CD4-positive, alpha-beta T cell treated with Interleukin-15 for 4 hours (primary cell): ENCODE measurements at places on chromosomes 2 and 18.

DNA sequence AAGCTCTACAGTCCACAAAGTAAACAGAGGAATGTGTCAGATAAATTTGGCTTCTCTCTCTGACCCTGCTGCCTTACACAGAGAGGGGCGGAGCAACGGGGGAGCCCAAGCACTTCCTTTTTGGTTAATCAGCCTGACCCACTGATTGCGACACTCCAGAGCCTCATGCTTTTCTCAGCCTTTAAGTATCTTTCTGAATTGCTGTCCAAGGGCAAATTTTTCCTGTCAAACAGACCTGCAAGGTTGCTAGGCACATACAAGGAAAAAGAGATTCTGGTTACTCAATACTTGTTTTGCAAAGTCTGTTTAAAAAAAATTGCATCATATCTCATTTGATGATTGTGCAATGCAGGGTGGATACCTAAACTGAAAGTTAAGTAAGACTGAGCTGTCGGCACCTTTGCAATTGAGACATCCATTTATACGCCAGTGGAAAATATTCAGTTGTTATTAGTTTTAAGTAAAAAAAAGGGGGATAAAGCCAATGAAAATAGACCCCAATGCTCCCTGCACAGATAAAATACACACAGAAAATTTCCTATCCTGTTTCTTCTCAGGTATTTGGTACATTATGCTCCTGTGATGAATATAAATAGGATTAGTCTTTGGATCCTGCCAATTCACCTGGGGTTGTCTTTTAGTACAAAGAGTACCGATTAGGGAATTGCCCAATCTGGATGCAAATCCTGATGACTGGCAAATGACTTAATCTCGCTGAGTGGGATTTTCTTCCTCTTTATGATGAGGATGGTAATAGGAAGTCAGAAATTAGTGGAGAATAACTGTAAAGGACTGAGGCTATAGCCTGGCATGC, 260.2 kb upstream of the TRIB2 start:
- peak; percentile 57 for DNase-seq

GRCh38 chr2:24330161-24330560, 30.2 kb downstream of the ITSN2 start:
- no peak for DNase-seq

- no peak for DNase-seq
Observed at GRCh38 chr18:59660786-59661743, 36.2 kb downstream of the CCBE1 start.

DNA sequence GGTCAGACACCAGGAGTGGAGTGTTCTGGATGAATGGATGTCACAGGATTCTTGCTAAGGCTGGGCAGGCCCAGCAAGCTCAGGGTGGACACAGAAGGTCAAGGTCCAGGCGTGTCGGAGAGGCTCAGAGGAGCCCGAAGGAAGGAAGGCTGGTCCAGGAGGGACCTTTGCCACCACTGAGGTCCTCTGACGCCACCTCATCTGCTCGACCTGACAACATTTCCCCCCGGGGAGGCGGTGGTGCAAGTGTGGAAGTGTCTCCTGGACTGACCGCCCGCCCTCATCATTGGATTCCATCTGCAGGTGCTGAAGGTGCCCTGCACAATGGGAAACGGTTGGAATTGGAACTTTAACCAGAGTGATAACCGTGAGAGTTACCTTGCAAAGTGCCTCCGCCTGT, 124.6 kb downstream of the RTP5 start:
- DNase-seq: no peak

- no peak for DNase-seq
Observed at GRCh38 chr2:42138163-42139015, 30.8 kb upstream of the EML4 start.

DNA sequence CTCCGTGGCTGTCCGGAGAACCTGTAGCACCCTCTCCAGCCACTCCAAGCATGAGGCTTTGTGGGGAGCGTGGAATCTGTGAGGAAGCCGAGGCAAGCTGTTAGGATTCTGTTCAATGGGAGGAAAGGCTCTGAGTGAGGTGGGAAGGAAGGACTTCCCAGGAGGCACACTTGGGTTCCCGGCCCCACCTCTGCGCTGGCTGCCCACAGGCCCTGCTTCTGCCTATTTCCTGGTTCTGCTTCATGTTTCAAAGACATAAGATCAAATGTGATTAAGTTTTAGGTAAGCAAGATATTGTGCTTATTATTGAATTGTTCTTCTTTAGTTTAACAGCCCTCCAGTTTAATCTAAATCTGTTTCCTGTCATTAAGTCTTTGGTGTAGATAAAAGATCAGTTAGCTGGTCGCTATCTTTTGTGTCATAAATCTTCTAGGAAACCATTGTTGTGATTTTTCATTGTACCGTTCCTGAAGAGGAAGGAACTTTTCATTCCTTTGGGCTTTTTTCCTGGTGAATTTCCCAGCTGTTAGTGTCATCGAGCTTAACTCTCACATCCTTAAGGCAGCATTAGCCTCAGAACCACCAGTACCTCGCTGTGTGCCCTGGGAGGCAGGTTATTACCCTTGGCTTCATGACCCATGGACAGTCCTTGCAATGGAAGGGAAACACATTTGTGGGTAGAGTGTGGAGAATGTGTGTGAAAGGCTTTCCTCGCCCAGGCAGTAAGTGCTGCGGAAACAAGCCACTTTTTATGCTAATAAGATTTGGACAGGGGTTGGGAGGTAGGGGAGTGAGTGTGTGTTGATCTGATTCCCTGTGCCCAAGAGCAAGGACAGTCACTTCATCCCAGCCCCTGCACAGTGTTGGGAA, 61.9 kb upstream of the ALPP start:
- no peak for DNase-seq

DNA sequence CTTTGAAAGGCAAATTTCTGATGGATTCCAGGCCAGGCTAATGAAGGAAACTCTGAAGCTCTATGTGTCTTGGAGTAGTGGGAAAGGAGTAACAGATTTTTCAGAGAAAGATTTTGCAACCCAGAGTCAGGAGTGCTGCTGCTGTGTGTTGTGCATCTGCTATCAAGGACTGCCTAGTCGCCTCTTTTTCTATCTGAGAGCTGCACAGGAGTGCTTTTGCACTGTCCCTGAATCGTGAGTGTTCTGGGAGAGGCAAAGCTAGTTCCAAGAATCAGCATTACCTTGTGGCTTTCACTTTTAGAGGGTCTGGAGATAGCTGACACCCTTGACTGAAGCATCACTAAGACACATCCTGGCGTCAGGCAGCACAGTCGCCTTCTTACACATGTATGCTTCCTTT, 336.4 kb downstream of the PARD3B start:
- DNase-seq: peak; percentile 51

DNA sequence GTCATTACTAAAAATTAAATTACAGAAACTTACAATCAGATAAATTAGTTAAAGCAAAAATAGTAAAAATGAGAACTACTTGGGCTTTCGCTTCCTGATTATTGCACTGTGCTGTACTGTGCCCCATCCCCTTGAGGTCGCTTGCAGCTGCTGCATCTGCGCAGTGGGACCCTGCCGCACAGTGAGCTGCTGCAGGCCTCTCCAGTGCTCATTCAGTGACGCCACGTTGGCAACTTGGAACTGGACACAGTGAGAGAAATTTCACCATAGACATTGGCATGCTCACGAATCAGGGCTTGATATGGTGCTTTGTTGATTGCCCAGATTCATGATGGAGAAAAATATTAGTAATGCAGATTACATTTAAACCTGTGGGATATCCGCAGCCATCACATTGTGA, 290.8 kb upstream of the MYT1L start:
- DNase-seq: no peak

DNA sequence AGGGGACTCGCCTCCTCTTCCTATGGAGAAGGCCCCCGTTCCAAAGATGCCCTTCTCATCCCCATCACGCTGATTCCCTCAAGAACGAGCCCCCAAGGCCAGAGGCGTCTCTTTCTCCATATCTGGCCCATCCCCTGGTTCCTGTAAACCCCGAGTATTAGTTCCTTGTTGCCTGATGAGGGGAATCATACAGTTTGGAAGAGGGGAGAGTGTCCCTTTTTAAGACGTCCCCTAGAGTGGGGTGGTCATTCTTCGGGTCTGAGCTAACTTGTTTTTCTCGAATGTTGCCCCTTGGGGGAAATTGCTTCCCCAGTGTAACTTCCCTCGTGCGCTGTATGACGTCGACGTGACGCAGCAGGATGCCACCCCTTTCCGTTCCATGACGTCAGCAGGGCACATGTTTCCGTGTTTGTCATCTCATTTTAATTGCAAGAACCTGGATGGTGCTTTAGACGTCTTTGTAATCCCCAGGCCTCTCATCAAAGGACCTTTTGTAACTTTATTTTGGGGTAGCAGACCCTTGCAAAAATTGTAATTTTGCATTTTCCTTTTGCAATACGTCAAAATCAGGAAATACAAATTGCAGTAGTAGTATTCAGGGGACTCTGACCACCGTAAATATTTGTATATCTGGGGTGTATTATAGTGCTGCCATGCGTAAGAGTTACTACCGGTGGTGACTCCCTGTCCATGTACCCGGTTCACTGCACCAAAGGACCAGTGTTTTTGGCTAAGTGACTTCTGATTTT, 569 bp downstream of the BABAM2 start:
- DNase-seq: peak; percentile 77

- no peak for DNase-seq
Observed at GRCh38 chr2:62343636-62344337, 147.9 kb downstream of the B3GNT2 start.

DNA sequence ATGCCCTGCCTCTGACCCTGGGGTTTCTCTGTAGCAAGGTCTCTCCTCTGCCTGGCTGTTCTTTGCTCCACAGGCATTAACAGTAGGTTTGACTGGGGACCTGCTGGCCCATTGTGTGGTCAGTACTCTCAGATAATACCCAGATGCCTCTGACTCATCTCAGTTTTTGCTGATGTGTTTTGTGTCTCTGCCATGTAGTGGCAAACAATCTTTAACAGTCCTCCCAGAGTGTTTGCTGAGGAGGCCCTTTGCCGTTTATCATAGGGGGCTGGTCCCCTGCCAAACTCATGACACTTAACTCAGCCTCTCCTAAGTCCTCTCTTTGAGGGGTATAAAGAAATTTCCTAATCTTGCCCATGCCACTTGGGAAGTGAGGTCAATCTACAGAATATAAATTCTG, 793.7 kb upstream of the FANCL start:
- DNase-seq: no peak

- DNase-seq: no peak
Observed at GRCh38 chr2:137772451-137772850, 191.8 kb upstream of the HNMT start.

DNA sequence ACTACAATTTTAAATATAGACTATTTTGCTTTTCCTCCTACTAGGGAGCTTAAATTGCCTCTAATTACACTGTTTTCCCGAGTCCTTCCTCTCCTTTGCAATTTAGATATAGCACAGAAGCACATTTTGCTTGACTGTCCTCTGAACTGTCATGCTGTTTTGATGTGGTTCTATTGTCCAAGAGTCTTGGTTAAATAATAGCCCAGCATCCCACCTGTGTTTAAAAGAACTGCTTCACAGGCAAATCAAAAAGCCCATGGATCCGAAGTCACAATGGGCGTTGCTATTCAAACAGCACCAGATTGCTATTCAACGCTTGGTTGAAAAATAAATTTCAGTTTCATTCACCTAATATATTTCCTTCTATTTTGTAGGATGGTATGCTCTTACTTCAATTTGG, 22.3 kb upstream of the ACTR3 start:
- no peak for DNase-seq

GRCh38 chr18:52227536-52227935, 112.5 kb upstream of the DCC start:
- no peak for DNase-seq

GRCh38 chr2:206095536-206096332, 9.8 kb upstream of the INO80D start:
- no peak for DNase-seq

DNA sequence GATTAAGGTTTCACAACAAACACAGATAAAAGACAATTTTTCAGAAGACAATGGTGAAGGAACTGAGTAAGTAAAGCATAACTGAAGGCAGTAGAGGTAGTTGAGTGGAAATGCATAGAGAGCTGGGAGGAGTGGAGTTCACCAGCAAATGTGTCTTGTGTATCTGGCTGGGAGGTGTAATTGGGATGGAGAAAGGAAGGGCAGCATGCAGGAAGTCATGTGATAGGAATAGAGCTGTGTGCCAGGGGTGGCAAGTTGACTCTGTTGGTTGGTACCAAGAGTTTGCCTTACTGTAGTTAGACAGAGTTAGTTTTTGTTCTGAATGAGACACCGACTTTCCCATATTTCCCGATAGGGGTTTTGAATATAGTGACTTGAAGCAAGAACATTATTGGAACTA, 56.3 kb downstream of the FMNL2 start:
- no peak for DNase-seq

DNA sequence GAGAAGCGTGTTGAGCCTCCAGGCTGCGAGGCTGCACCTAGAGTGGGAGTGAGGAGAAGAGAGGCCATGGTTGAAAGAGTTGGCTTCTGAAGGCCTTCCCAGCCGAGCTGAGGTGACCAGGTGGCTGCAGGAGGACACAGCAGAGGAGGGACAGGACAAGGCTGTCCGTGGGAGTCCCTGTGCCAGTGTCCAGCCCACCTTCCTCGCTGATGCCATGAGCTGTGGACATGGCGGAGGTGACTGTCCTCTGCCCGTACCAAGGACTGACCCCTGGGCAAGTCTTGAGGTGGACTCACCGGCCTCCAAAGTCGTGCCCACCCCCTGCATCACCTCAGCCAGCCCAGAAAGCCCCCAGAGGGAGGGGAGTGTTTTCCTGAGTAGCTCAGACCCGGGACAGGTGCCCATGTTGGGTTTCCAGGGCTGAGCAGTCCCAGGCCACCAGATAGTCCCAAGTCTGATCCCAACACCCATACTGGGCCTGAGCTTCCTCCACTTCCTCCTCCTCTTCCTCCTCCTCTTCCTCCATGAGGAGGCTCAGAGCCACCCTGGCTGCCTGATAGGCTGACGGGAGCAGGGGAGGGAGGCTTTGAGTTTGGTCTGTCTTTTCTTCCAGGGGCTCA, 43.0 kb upstream of the FOSL2 start:
- DNase-seq: no peak

DNA sequence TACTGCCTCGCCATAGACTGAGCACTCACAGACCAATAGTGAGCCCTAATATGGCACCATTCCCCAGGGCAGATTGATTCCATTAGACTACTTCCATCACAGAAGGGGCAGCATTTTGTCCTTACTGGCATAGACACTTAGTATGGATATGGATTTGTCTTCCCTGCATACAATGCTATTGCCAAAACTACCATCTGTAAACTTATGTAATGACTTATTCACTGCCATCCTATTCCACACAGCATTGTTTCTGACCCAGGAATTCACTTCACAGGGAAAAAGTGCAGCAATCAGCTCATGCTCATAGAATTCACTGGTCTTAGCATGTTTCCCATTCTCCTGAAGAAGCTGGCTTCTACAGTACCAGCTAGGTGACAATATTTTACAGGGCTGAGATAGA, 179.0 kb downstream of the PPP1R1C start:
- DNase-seq: no peak

- no peak for DNase-seq
Observed at GRCh38 chr2:120708944-120709607, 26.6 kb upstream of the GLI2 start.
